ENCODE measurements at places on chromosomes 7 and 10. TPM values are rescaled to one million over a fixed set of nuclear protein-coding genes. Genes with fewer than 3 reads are reported as not detected.

VSTM4 gene
- 0.52 TPM for polyA plus RNA-seq

TFR2 gene
- polyA plus RNA-seq = 23.5 TPM

TMEM236 gene
- polyA plus RNA-seq = 0.10 TPM

OR2A42 gene
- not detected for polyA plus RNA-seq

EN2 gene
- polyA plus RNA-seq = not detected

GNAI1 gene
- polyA plus RNA-seq = 69.3 TPM

DYNC1I1 gene
- polyA plus RNA-seq = 29.6 TPM

C10orf67 gene
- 0.48 TPM for polyA plus RNA-seq

HTR5A gene
- polyA plus RNA-seq = 0.14 TPM

NEUROG3 gene
- polyA plus RNA-seq = not detected

BZW2 gene
- polyA plus RNA-seq = 234 TPM

EEPD1 gene
- polyA plus RNA-seq = 4.2 TPM

C10orf105 gene
- 0.11 TPM for polyA plus RNA-seq

PTF1A gene
- not detected for polyA plus RNA-seq

FAM25C gene
- not detected for polyA plus RNA-seq

NCAPG2 gene
- polyA plus RNA-seq = 9.5 TPM

NPC1L1 gene
- polyA plus RNA-seq = 0.20 TPM

Data from neural cell (in vitro differentiated cells).